IMR-90 (cell line): ENCODE measurements at places on chromosomes 5 and 9. TPM values are rescaled to one million over a fixed set of nuclear protein-coding genes. Genes with fewer than 3 reads are reported as not detected.
A peak's percentile ranks its signal among the peaks of the same experiment; 100 is the strongest.

DNA sequence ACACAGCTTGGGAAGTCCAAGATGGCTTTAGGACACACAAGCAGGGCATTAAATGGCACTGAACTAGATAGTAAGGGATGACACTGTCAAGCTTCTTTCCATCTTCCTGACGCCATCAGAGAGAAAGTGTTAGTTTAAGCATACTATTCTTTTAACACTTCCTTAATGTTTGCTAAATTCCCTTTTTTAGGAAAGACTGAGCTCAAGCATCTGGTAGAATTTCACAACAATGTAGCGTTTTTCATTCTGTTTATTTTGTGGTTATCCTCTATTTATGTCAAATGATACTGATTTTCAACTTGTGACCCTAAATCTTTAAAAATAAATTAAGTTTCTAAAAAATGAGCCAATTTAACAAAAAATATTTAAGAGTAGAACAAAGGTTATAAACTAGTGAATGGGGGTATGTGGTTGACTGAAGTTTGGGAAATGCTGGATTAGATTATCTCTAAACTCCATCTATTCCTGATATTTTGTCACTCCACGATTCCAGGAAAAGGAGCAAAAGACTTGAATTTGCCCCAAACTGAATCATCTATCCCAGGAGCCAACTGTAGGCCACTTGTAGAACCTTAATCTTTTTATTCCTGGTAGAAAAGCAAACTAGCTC is 147.4 kb upstream of the KLF9 start:
- DNase-seq = peak; percentile 63

DNA sequence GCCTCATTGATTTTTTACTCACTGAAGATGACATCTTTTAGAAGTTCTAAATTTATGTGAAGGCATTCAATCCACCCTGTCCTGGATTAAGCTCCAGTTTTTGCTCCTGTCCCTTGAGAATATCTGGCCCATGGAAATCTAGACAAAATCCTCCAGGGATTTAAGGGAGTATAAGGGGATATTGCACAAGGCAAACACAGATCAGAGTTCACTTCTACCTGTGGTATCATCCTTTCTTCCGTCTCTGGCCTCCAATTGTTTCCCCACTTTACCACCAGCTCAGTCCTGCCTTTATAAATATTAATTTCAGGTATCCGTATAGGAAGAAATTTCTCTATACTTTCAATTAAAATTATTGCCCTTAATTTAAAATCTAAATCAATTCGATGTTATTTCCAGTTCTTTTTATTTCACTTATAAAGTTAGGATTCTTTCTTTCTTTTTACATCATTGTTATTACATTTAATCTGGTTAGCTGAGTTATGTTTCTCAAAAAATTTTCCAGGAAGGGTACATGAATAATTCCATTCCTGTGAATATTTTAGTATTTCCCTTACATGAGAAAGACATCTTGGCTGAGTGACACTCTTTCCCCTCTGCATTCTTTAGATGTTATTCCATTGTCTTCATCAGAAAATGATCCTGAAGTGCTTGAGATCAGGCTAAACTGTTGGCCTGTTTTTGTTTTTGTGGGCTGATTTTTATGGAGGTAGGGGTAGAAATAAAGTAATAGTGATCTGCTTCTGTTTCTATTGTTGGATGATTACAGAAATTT is 194.3 kb upstream of the MAP3K1 start:
- peak; percentile 49 for DNase-seq

- DNase-seq = peak; percentile 98
Observed at GRCh38 chr9:100111235-100111634, 12.2 kb downstream of the INVS start.

- DNase-seq = no peak
Observed at GRCh38 chr5:21895766-21896350, 957.3 kb downstream of the CDH12 start.

DNA sequence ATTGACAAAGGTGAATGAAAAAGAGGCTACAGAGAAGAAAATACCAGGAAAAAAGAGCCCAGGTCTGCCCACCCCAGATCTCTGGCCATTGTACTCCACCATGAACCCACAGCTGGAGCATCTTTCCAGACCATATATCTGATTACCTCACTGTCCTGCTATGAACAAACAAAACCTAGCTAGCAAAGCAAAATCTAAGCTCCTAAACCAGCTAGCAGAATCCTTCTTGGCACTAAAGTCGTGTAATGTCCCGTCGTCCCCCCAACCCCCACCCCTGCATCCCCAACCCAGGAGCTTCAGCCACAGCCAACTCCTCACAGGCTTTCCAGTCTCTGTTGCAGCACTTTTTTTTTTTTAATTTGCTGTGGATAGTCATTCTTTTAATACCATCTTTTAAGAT is 2.5 kb downstream of the C1QTNF3 start:
- peak; percentile 35 for DNase-seq

GRCh38 chr5:68219161-68219816 is 3.7 kb downstream of the PIK3R1 start:
- DNase-seq = no peak

IRGM gene
- not detected in 2 replicates for total RNA-seq

DNA sequence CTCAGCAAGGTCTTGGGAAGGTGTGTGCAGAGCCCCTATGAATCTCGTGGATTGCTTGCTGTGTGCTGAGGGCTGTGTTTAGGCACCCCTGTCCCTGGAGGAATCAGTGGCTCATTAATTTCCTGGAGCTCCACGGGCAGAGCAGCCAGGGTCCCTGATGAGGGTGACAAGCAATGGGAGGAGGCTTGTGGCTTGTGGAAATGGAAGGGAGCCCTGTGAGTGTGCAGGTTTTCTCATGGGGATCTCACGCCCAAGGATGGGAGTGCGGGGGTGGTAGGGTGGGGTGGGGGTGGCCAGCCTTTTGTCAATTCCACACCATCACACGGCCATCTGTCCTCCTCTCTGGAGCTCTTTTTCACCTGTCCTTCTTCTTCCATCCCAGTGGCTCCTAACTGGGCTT is 25.3 kb downstream of the PHF2 start:
- DNase-seq = no peak

GRCh38 chr9:114112778-114113584 is 13.9 kb upstream of the KIF12 start:
- peak; percentile 75 for DNase-seq

GRCh38 chr9:127221695-127222094 is 42.9 kb upstream of the GARNL3 start:
- no peak for DNase-seq

FBP2 gene
- total RNA-seq = not detected in 2 replicates

DNA sequence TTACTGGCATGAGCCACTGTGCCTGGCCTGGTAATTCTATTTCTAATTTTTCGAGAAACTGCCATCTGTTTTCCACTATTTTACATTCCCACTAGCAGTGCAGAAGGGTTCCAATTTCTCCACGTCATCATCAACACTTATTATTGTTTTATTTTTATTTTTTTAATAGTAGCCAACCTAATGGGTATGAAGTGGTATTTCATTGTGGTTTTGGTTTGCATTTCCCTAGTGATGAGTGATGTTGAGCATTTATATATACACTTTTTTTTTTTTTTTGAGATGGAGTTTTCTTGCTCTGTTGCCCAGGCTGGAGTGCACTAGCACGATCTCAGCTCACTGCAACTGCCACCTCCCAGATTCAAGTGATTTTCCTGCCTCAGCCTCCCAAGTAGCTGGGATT is 28.3 kb downstream of the WWC1 start:
- DNase-seq = peak; percentile 31

- DNase-seq = no peak
Observed at GRCh38 chr5:133890314-133890713, 78.1 kb downstream of the C5orf15 start.

- DNase-seq = no peak
Observed at GRCh38 chr9:99303177-99303576, 81.1 kb downstream of the SEC61B start.

DNA sequence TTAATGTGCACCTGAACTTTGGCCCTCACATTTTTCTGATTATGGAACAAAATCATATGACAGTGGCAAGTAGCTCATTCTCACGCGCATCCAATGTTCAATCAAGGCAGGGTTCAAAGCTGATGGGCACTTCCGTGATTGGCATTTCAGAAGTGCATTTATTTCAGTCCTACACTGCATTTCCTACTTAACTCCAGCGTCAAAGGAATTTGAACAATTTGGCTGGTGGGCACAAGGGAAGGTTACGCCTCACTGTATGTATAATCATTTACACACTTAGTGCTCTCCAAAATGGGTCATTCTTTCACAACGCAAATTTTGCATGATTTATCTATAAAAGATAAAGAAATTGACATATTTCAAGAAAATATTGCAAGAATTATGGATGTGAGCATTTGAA is 167.9 kb upstream of the VLDLR start:
- DNase-seq = no peak

AGGF1 gene
- 7.3 and 12.8 TPM in 2 replicates for total RNA-seq

GPR150 gene
- under 0.01 TPM in 2 replicates for total RNA-seq

CERCAM gene
- total RNA-seq = 15.1 and 16.1 TPM in 2 replicates

NPR3 gene
- total RNA-seq = 88.2 and 89.4 TPM in 2 replicates

EXOSC2 gene
- total RNA-seq = 47.5 and 48.6 TPM in 2 replicates

GRCh38 chr5:93359296-93359959 is 221.6 kb downstream of the NR2F1-AS1 start:
- DNase-seq = peak; percentile 91

DNA sequence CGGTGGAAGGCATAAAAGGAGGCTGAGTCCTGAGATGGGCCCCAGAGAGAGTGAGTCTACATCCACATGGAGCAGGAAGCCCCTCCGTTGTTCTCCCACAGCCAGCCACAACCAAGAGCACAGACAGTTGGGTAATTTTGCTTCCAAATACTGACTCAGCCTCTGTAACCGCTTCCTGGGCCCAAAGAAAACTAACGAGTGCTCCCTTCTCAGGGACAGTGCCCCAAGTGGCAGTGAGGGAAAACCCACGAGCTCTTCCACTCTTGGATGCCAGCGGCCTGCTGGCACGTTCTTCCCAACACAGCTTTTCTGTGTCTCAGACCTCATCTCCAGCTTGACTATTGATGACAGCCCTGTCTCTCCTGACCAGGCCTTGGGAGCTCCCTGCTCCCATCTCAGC is 207.6 kb downstream of the FSTL4 start:
- DNase-seq = no peak

GRCh38 chr9:34409154-34409553 is 32.5 kb upstream of the MYORG start:
- DNase-seq = no peak

- no peak for DNase-seq
Observed at GRCh38 chr5:10801931-10802666, 41.1 kb upstream of the DAP start.

ADAMTS12 gene
- total RNA-seq = 49.2 and 51.3 TPM in 2 replicates

DNA sequence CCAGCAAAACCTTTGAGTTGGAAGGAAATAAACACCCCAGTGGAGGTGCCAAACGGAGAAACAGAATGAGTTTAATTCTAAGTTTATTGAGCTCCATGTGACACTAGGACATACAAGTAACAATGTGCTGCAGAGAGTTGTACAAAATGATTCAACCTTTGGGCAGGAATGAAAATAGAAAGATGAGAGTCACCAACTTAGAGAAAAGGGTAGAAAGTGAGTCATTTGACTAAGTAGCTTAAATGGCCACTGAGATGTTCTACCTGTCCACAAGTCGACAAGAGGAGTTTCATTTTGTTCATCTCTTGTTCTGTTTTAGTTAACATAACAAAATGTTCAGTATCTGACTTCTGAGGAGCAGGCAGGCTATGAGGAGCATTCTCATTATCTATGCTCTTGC is 284.7 kb downstream of the NR2F1-AS1 start:
- peak; percentile 17 for DNase-seq

GRCh38 chr5:103207011-103207410 is 51.6 kb upstream of the MACIR start:
- no peak for DNase-seq

GLRA1 gene
- not detected in 2 replicates for total RNA-seq

- no peak for DNase-seq
Observed at GRCh38 chr9:97972753-97973152, 10.4 kb upstream of the ANP32B start.

GRCh38 chr9:75188756-75189155 is 100.4 kb downstream of the OSTF1 start:
- DNase-seq = no peak

DNA sequence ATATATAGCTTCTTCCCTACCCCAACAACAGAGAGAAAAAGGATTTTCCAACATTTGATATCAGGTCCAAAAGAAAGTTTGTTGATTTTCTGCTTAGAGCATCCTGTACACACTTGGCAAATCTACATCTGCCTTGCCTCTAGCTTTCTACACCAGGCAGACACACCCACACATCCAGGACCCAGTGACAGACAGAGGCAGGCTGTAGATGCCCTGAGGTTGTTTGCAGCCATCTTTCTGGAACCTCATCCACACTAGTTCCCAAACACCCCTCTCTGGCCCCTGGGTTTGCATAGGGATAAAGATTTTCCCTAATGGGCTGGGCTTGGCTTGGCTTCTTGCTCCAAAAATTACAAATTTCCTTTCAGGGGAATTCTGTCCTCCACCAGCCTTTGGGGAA is 138.2 kb upstream of the FST start:
- DNase-seq = no peak

SLC45A2 gene
- not detected in 2 replicates for total RNA-seq

BRINP1 gene
- total RNA-seq = under 0.01 TPM in 1 of 2 replicates, not detected in the other

DNA sequence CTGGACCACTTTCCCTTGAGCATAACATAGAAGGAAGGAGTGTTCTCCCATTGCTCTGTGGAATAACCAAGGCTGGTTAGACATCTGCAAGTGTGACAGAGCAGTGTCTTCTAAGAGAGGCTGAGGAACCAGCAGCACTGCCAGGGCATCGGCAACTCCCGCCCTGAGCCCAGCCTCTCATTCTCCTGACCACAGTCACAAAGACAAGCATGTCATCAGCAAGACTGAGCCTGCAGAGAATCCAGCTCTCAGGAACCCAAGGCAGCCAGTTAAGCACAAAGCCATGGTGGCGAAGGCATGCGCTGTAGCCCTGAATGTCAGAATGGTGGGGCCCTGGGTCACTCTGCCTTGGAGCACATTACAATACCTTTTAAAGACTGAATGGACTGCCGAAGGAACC is 253.9 kb downstream of the AGTPBP1 start:
- no peak for DNase-seq

DNA sequence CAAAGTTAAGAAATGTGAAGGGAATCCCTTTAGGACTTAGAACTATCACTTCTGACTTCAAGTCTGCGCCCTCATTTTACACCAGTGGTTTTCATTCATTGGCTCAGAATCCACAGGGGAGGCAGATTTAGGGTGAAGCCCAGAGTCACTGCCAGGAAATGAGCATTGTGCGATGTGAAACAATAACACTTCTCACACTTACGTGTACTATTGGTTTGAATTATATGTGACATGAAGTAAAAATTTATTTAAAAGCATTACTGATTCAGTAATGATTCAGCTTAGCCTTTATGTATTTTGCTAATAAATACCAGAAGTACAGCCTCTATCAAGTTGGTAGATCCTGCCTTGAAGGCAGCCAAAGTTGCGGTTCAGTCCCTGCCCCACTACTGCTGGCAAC is 98.6 kb downstream of the PAM start:
- no peak for DNase-seq

DNA sequence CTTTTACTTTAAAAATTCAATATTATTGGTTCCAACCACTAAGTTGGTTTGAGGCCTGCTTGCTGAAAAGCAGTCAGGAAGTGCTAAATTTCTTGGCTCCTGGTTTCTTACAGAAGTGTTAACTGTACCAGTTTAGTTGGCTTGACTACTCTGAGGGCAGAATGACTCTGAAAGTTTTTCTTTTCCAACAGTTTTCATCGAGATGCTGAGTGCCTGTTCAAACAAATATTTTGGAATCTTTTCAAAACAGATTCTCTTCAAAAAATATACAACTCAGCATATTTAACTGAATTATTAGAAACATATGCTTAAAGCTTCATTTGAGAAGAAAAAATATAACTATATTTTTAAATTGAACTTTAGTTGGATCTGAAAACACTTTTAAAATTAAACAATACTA is 37.0 kb downstream of the SLC38A9 start:
- DNase-seq = peak; percentile 3
